Umbilical cord (tissue), 2 donors: ENCODE measurements at places on chromosomes 7 and 10.

DNA sequence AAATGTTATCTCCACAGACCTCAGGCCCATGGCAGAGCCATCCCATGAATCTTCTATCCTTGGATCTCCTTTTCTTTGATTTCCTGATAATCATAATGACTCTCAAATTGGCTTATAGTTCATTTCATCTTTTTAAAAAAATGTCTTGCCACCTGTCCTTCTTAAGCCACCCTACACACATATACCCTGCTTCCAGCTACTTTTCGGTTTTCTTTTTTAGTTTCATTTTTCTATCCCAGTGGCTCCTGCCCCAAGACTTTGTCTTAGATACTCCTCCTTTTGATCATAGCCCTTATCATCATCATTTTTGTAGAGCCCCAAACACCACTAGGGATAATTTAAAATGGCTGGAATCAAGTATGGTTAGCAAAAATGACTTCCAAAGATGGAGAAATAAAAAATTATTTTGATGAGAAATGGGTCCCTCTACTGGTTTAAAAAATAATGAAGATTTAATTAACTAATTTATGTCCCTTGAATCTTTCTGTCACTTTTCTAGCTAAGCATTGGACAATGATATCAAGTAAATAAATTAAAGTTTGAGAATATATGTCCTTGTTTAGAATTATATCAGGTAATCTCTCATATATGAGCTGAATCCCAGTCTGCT, 277.3 kb upstream of the SEMA3D start:
- no peak for DNase-seq

DNA sequence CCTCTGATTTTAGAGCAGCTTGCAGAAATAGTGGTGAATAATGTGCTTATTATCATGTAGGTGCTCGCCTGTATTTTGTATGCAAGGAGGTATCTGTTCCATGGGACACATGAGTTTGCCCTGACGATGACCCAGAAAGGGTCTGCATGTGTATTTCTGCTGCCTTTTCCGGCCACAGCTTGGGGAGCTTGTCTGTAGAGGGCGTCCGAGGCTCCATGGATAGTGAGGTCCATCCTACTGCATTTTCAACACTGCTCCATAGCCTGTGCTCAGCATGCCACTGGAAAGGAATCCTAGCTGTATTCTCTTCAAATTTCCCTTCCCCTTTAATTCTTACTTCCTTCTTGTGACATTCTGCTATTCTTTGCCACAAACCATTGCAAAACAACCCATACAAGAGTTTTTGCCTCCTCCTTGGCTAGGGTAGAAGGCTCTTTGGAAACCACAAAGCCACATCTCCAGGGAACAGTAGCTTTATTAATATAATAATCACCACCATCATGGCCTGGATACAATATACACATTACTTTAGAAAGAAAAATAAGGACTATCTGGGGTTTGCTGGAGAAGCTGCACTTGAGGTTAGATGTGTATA, 127.7 kb downstream of the DYNC1I1 start:
- no peak for DNase-seq

GRCh38 chr10:87544721-87545120, 40.0 kb downstream of the MINPP1 start:
- peak; percentile 36 for DNase-seq

DNA sequence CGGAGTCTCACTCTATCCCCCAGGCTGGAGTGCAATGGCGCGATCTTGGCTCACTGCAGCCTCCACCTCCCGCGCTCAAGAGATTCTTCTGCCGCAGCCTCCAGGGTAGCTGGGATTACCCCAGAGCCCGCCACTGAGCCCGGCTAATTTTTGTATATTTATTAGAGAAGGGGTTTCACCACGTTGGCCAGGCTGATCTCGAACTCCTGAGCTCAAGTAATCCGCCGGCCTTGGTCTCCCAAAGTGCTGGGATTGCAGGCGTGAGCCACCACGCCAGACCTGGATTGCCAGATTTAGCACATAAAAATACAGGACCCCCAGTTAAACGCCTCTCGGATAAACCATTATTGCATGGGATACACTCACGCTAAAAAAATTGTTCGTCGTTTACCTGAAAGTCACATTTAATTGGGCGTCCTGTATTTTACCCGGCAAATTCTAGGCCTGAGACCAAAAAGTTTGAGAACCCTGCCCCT, 375 bp upstream of the GATAD1 start:
- no peak for DNase-seq

DNA sequence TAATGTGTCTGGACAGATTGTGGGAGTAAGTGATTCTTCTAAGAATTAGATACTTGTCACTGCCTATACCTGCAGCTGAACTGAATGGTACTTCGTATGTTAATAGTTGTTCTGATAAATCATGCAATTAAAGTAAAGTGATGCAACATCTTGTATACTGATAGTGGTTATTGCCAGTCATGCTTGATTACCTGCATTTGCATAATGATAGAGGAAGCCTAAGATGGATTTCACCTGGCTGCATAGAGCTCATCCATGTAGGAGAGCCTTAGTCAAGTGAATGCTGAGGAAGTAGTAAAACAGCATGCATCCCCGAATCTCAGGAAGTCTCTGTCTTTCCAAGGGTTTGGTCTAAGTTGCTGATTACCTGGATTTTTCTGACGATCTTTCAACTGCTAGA, 64.2 kb upstream of the CAPZA2 start:
- DNase-seq: no peak
